ENCODE measurements at places on chromosomes 2 and 18.
A peak's percentile ranks its signal among the peaks of the same experiment; 100 is the strongest.

GRCh38 chr2:118846953-118847761 is at the start of gene EN1:
EN1 (minus strand) TSS chr2:118847648; CDS start chr2:118847167, 481 bp downstream.
- DNase-seq, result no peak

DNA sequence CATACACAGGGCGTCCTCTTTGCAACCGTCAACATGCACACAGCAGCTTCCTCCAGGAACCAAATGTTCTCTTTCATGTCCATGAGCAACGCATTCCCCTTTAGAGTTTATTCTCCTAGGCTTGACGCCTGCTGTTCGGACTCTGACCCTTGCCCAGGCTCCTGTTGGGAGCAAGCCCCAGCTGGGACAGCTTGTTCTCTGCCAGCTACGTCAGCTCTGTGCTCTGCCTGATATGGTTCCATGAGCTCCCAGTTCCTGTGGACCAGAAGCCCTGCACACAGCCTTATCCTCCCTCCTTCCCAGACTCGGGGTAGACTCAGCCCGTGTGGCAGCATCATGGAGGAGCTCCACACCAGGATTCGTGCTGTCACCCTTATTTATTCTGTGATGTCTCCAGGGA is 253.1 kb upstream of the PXDN start:
- no peak for DNase-seq

- DNase-seq, result no peak
These were observed 70.7 kb downstream of the PAX3 start for GRCh38 chr2:222228054-222228453.

DNA sequence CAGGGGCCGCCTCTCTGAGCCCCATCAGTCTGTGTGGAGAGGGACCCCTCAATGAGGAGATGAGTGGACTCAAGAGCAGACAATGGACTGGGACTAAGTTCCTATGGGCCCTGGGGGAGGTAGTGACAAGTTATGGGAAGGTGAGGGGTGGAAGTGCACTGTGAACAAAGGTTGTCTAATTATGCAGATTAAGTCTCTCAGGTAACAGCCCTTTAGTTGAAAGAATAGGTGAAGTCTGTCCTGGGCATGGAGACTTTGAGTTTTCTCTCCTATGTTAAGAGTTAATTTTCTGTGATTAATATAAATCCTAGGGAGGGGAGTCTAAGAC is 243.8 kb downstream of the FAM210A start:
- DNase-seq, result no peak

DNA sequence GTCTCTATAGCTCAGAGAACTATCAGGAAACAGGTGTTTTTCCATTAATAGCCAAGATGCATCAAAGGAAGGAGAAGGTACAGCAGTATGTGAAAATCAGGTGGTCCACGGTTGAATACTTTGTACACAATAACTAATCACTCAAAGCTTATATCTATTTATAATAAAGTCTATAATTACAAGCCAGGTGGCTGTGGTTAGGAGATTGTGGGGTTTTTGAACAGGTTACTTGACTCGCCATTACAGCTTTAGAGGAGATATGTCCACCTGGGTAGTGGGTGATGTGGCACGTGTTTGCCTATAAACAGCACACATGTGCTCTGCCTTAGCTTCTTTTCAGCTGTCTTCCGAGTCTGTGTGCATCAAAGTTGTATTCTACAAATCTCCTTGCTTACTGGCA is 892.2 kb upstream of the ZEB2 start:
- DNase-seq, result no peak

DNA sequence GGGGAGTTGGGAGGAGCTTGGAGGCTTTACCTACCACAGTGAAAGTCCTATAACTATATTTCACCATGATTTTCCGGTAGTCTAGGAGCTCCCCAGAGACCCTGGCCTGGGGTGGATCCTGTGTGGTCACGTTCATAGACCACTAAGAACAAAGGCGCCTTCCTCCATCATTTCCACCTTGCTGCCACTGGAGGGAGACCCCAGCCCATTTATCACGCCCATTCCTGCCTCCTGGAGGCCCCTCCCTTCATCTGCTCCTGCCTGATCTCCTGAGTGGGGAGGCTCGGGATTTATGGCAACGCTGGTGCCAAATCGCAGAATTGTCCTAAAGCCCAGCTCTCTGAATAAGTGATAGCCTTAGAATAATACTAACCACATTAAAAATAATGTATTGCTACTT is 507.6 kb upstream of the SPHKAP start:
- no peak for DNase-seq

DNA sequence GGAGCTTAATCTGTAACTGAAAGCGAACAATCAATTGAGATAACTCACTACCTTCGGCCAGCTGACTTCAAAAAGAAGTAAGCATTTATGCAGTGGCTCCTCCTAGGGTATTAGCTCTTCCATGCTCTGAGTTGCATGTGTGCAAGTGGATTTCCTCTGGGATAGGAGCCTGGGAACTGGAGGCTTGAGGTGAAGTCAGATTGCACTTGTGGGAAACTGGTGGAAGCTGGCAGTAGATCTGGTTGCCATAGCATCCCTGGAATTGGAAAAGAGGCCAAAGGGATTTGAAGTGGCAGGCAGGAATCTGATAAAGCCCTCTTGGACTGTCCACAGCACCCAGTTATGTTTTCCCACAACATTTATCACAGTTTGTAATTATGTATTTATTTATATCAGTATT is 50.6 kb upstream of the FMNL2 start:
- DNase-seq, result no peak

DNA sequence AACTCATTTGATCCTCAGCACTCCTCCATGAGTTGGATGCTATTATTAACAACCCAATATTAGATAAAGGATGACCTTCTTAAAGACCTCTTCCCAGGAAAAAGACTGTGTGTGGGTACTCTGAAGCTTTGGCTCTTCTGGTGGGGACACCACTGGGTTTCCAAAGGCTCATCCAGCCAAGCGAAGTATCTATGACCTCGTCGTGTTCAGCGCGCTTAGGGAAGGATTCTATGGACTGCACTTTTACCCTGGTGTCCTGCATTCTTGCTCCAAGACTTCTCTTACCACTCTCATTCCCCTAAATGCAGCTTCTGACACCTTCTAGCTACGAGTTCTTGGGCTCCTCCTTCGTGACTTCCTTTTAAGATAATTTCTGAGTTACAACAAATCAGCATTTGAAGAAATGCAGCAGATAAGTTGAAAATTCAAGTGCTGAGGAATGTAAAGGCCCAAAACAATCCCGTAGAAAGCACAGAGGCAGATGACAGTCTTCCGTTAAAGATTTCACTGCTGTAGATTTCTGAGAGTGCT is 673 bp upstream of the HNMT start:
- no peak for DNase-seq

GRCh38 chr2:3223080-3223923 is 154.3 kb downstream of the EIPR1 start:
- peak; percentile 91 for DNase-seq

GRCh38 chr2:105802587-105802986 is 57.9 kb downstream of the NCK2 start:
- peak; percentile 48 for DNase-seq

- DNase-seq, result no peak
These were observed 484.4 kb upstream of the REG3G start for GRCh38 chr2:78541088-78541450.

- peak; percentile 16 for DNase-seq
These were observed 147.5 kb upstream of the TTC39C start for GRCh38 chr18:23867006-23867405.

DNA sequence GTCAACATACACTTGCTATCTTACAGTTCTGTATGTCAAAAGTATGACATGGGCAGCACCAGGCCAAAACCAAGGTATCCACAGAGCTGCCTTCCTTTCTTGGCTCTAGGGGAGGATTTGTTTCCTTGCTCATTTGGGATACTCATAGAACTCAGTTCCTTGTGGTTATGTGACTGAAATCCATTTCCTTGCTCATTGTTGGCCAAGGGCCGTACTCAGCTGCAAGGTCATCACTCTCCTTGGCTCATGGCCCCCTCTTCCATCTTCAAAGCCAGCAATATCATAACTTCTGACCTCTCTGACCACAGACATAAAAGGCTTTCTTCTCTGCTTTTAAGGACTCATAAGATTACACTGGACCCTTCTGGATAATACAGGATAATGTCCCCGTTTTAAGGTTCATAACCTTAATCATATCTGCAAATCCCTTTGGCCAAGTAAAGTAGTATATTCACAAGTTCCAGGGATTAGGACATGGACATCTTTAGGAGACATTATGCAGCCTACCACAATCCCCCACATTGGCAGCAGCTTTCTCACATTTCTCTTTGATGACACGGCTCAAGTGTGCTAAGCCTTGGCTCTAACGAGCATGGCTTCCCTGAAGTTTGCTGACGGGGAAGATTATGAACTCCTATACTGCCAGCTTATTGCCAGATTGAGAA is 20.9 kb downstream of the TMEM237 start:
- no peak for DNase-seq

DNA sequence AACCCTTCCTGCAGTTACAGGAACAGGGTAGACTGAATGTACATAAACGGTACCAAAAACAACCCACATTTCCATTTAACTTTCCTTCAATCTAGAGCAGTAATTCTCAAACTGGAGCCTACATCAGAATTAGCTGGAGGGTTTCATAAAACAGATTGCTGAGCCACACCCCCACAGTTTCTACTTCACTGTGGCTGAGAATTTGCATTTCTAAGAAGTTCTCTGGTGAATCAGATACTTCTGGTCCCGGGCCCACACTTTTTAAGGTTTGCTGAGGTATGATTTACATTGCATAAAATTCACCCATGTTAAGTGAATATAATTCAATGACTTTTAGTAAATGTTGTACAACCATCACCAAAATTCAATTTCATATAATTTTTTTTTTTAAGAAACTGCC is 113.7 kb downstream of the SRBD1 start:
- DNase-seq, result peak; percentile 46

- no peak for DNase-seq
These were observed 36.8 kb downstream of the EML6 start for GRCh38 chr2:54760310-54760709.

DNA sequence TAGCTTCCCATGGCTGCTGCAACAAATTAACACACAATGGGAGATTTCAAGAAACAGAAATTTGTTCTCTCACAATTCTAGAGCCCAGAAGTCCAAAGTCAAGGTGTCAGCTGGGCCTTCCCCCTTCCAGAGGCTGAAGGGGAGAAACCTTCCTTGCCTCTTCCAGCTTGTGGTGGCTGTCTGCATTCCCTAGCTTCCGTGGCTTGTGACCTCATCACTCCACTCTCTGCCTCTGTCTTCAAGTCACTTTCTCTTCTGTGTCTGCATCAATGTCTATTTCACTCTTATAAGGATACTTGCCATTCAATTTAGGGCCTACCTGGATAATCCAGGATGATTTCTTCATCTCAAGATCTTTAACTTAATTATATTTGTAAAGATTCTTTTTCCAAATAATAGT is 16.8 kb upstream of the SRBD1 start:
- DNase-seq, result no peak
